ENCODE measurements at places on chromosomes 4 and X. TPM values are rescaled to one million over a fixed set of nuclear protein-coding genes. Genes with fewer than 3 reads are reported as not detected.

Gene PROM1
- polyA plus RNA-seq: 11.6 TPM

Gene PLAC8
- polyA plus RNA-seq: 2.8 TPM

Gene MRFAP1L1
- 131 TPM for polyA plus RNA-seq

Gene DKK2
- 8.2 TPM for polyA plus RNA-seq

Gene FGF2
- polyA plus RNA-seq: 10.9 TPM

Gene ZNF330
- 43.6 TPM for polyA plus RNA-seq

Gene CENPVL1
- 0.34 TPM for polyA plus RNA-seq

Gene SHROOM2
- polyA plus RNA-seq: 16.6 TPM

Gene BANK1
- 2.5 TPM for polyA plus RNA-seq

Gene EMCN
- polyA plus RNA-seq: 127 TPM

Gene SMIM10
- 10.5 TPM for polyA plus RNA-seq

Gene SOWAHD
- polyA plus RNA-seq: 0.30 TPM

Gene EBP
- polyA plus RNA-seq: 76.9 TPM

Gene STPG2
- polyA plus RNA-seq: 0.39 TPM

Gene CD38
- polyA plus RNA-seq: 0.95 TPM

Gene ZGRF1
- polyA plus RNA-seq: 12.4 TPM

Gene MAGEB16
- not detected for polyA plus RNA-seq

Gene SPATA4
- polyA plus RNA-seq: 1.2 TPM

Gene CPLX1
- 1.4 TPM for polyA plus RNA-seq

Gene TRO
- polyA plus RNA-seq: 157 TPM

Gene DCAF8L2
- not detected for polyA plus RNA-seq

Gene MAGEA10
- polyA plus RNA-seq: not detected

Gene CLTRN
- 0.81 TPM for polyA plus RNA-seq

Gene SLC38A5
- polyA plus RNA-seq: 5.5 TPM

Gene RTL9
- 0.20 TPM for polyA plus RNA-seq

Gene TEX11
- polyA plus RNA-seq: 0.09 TPM

Gene KCNIP4
- 15.3 TPM for polyA plus RNA-seq

Gene ZNF185
- polyA plus RNA-seq: 38.5 TPM

Gene MAGEE1
- 6.4 TPM for polyA plus RNA-seq

Gene NLRP2B
- 0.06 TPM for polyA plus RNA-seq

Gene ADGRG2
- polyA plus RNA-seq: 17.0 TPM

Gene ADH1C
- 127 TPM for polyA plus RNA-seq

Gene ATP1B4
- polyA plus RNA-seq: 0.05 TPM

Gene PDE5A
- 44.5 TPM for polyA plus RNA-seq

Gene SYP
- 3.9 TPM for polyA plus RNA-seq

Gene CSAG1
- not detected for polyA plus RNA-seq

Gene MAGEA9B
- polyA plus RNA-seq: not detected

Gene LAMTOR3
- polyA plus RNA-seq: 101 TPM

Gene PNMA6F
- polyA plus RNA-seq: 0.04 TPM

Gene MTMR8
- polyA plus RNA-seq: 2.8 TPM

Gene SPATA18
- polyA plus RNA-seq: 1.3 TPM

Gene DCAF4L1
- polyA plus RNA-seq: 0.17 TPM

Gene CT83
- not detected for polyA plus RNA-seq

Gene MGARP
- polyA plus RNA-seq: 0.53 TPM

Gene PHEX
- 0.37 TPM for polyA plus RNA-seq

Gene NEIL3
- 6.9 TPM for polyA plus RNA-seq

Gene SHROOM3
- polyA plus RNA-seq: 33.8 TPM

Gene CFAP99
- 0.19 TPM for polyA plus RNA-seq

Gene RHOXF2
- 0.83 TPM for polyA plus RNA-seq

Gene HOPX
- polyA plus RNA-seq: 2.9 TPM

Gene MPC1L
- polyA plus RNA-seq: not detected

Gene GATA1
- polyA plus RNA-seq: 0.33 TPM
